ENCODE measurements at places on chromosomes 1 and 21.

- no peak for DNase-seq
Observed at GRCh38 chr1:18934205-18935000, 22.1 kb downstream of the IFFO2 start.

- DNase-seq, result no peak
Observed at GRCh38 chr1:228306275-228307217, 98.7 kb downstream of the OBSCN start.

DNA sequence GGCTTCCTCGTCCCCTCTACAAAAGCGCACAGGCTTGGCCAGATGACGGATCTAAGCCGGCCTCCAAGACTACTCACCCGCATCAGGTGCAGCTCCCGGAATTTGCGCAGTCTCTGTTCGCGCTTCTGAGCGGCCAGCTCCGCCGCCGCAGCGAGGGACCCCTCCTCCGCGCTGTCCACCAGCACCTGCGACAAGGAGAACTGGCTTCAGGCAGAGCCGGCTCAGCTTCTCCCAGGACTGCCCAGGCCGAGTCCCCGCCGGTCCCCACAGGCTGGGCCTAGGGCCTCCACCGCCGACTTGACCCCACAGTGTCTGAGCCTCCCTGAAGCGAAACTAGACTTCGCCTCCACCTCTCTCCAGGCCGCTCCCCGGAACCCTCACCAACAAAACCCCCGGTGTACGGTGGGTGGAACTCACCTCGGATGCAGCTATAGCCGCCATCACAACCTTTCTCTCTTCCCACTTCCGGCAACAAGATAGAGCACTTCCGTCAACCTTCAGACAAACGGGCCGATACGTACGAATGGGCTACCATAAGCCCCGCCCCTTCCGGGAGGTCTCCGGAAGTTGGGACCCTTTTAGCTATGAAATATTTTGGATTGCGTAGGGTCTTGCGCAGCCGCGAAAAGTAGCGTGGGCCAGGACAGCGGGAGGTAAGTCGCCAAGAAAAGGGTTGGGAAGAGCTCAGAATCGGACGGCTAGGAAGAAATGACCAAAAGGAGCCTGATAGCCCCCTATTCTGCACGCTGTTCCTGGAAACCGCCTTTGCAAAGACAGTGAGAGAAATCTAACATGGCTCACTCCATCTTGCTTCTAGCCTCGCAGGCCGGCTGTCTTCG, at the start of gene SYF2:
Gene SYF2 (minus strand): TSS at position 476 of the 839 bp plus-strand sequence. CDS start 35 bp downstream, at position 441.
- peak; percentile 81 for DNase-seq

DNA sequence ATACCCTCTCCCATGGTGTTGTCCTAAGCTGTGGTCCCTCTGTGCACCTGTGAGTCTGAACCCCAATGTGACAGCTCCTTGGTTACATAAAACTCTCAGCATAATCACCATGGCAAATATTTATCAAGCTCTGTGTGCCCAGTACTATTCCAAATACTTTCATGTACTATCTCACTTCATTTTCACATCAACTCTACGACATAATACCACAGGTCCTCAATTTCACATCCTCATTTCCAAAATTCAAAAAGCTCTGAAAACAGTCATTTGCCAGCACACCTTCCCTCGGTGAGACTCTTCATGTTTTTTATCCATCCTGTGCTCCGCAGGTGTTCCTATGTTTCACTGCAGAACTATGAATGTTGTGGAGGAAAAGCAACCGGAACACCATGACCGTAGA, 12.4 kb upstream of the CREG1 start:
- DNase-seq, result no peak

GRCh38 chr1:40628903-40629292, 36.6 kb downstream of the RIMS3 start:
- no peak for DNase-seq
